Activated CD4-positive, alpha-beta T cell treated with anti-CD3 and anti-CD28 coated beads, Interleukin-2, amount 10 ng/mL, durations not matched to agents 7 days and 5 days (primary cell): ENCODE measurements at places on chromosomes 2 and 18. TPM values are rescaled to one million over a fixed set of nuclear protein-coding genes. Genes with fewer than 3 reads are reported as not detected.

DNA sequence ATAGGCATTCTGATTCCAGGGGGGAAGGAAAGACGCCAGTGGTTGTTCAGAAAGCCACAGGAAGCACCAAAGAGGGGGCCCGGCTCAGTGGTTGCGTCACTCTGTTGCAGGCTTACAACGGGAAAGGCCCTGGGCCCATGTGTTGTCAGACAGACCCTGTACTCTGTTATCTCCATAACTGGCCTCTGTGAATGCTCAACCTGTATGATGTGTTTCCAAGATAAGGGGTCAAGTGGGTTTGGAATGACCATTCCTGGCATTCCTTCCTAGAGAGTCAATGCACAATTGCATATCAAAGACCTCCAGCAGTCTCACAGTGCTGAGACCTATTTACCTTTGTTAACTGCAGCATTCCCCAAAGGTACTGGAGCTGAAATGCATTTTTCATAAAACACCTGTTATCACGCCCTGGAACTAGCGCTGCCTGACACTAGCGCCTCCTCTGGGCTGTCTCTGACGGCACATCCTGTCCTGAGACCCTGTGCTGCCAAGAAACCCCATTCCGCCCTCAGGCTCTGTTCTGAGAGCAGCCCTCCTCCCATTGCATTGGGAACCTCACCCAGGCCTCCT lies 13.2 kb upstream of the LRRFIP1 start:
- no peak for DNase-seq

DNA sequence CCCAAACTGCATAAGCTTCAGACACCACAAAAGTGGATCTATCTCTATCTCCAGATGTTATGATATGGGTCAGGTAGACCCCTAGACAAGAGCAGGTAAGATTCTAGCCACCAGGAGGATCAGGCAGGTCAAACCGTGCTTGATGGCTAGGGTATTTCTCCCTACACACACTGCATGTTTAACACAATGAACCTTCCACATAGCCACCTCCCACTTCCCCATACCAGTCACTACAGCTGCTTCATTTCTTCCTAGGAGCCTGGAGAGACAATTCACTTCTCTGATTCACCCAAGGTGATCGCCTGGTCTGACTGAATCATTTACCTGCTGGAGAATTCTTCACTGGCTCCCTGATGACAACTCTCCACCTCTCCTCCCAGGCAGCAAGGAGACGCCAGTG lies 66.0 kb upstream of the MYCN start:
- no peak for DNase-seq

The E2F6 gene
- 7.3 TPM for total RNA-seq

The CENPA gene
- total RNA-seq: 55.1 TPM

The ZBTB7C gene
- 0.10 TPM for total RNA-seq

DNA sequence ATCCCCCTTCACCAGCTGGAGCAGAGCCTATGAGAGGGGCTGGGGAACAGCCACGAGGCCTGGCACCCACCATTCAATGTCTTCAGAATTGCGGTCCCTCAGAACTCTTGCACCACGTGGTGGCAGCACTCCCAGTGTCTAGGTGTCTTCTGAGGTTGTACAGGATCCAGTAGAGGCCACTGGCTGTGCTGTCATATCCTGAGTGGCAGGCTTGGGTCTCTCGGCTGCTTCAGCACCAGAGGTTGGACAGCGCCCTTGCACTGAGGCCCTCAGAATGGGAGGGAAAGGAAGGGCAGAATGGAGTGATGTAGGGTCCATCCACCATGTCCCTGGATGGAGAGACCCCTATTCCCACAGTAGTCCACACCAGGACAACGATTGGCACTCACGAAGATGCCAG lies 112.0 kb upstream of the TEKT4 start:
- peak; percentile 20 for DNase-seq

GRCh38 chr18:61719671-61720070 lies 173.1 kb downstream of the RNF152 start:
- no peak for DNase-seq

The ARHGAP28 gene
- total RNA-seq: not detected

The HPCAL1 gene
- total RNA-seq: 61.6 TPM

GRCh38 chr2:99670768-99671734 lies 181.2 kb upstream of the REV1 start:
- DNase-seq: no peak

The RAB6C gene
- total RNA-seq: not detected

GRCh38 chr2:129502781-129503180 lies 476.7 kb upstream of the RAB6C start:
- no peak for DNase-seq

DNA sequence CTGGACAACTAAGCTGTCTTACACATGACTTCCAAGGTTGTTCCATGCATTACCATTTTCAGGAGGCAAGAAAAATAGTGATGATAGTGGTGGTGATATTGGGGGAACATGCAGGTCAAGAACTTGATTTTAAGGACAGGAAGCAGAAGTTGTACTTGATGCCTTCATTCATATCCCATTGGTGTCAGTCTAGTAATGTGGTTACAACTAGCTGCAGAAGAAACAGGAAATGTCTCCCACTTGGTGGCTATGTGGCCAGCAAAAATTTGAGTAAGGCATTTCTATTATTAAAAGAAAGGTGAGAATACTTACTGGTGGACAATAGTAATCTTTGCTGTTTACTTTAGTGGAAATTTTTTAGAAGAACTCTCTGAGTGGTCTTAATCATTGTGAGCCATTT lies 103.4 kb downstream of the ALMS1 start:
- no peak for DNase-seq

- DNase-seq: no peak
Observed at GRCh38 chr18:36766836-36767235, 62.0 kb downstream of the TPGS2 start.

- peak; percentile 20 for DNase-seq
Observed at GRCh38 chr2:171703574-171704347, 16.5 kb downstream of the DYNC1I2 start.

DNA sequence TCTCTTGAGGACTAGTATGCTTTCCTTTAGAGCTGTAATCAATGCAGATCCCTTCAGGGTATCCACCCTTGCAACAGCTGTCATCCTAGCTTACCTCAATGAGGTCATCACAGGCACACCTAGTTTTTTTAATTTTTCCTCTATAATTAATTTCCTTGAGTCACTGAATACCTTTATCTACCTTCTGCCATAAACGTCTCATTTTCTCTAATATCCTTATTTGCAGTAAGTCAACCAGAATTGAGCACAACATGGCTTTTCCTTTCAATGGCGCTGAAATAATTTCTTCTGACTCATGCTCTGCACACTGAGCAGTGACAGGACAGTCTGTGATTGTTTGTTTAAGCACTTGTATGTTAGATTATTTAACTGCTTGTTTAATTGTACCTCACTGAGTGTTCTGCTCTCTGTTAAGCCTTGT lies 49.4 kb downstream of the ETAA1 start:
- no peak for DNase-seq

GRCh38 chr2:34663314-34663713 lies 1064.2 kb upstream of the FAM98A start:
- no peak for DNase-seq

GRCh38 chr2:1011006-1011405 lies 60.4 kb downstream of the SNTG2 start:
- no peak for DNase-seq
